Activated CD4-positive, alpha-beta T cell treated with anti-CD3 and anti-CD28 coated beads for 4 hours (primary cell): ENCODE measurements at places on chromosomes 16 and 17.

- no peak for DNase-seq
Observed at GRCh38 chr17:28567604-28568003, 3.7 kb downstream of the PIGS start.

GRCh38 chr17:43142153-43142552 lies 17.0 kb upstream of the BRCA1 start:
- no peak for DNase-seq

- DNase-seq, result no peak
Observed at GRCh38 chr17:78648293-78648692, 71.1 kb upstream of the DNAH17 start.

DNA sequence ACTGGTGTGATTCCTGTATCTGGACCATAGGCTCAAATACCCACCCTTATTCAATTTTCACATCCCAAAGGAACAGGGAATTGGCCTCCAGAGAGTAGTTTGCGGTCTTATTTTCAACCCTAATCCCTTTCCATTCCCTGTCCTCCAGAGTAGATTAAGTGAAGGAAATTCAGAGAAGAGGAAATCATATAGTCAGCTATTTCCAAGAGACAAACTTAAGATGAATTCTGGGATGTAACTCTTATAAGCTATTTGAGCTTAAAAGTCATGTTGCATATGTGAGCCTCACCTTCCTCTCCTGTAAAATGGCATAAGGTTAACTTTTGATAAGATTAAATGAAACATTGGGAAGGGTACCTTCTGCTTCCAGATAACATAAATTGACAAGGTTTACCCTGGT lies 37.4 kb upstream of the ADAMTS18 start:
- DNase-seq, result no peak

DNA sequence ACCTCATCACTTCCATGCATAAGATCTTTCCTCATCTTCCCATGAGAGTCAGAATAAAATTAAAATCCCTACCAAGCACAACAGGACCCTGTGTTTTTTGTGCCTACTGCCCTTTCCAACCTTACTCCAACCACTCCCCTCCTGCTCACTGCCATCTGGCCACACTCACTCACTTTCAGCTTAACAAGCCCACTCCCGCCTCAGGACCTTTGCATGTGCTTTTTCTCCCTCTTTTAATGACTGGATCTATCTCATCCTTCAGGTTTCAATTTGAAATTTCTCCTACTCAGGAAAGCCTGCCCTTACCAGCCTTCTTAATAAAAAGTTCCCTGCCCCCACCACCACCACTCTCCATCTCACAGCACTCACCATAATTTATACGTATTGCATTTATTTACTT lies 14.7 kb downstream of the C17orf67 start:
- no peak for DNase-seq

DNA sequence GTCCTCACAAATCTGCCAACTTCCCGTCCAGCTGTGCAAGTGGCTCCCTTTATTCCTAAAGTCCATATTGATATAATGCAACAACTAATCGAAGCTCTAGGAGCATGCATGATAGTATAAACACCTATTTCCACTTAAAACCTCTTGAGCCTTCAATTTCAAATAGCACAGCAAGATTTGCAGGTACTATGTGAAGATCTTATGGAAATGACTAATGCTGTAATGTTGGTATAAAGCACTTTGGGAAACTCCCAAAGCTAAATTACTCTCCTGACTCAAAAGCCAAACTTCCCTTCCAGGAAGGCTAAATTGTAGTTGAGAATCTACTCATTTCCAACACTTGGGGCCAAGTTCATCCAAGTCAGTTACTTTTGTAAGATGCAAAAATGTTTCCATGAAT lies 287.6 kb upstream of the CDH11 start:
- no peak for DNase-seq

GRCh38 chr16:35862242-35862641 lies 2402.8 kb downstream of the TP53TG3F start:
- no peak for DNase-seq

GRCh38 chr17:16573466-16573865 lies 4.5 kb upstream of the ZNF287 start:
- DNase-seq, result no peak

GRCh38 chr16:50367777-50368409 lies 895 bp downstream of the BRD7 start:
- no peak for DNase-seq

- no peak for DNase-seq
Observed at GRCh38 chr16:53805752-53806151, 101.8 kb downstream of the FTO start.

- no peak for DNase-seq
Observed at GRCh38 chr16:49643429-49644144, 212.3 kb downstream of the ZNF423 start.

GRCh38 chr17:38451840-38452529 lies 23.7 kb downstream of the ARHGAP23 start:
- no peak for DNase-seq

DNA sequence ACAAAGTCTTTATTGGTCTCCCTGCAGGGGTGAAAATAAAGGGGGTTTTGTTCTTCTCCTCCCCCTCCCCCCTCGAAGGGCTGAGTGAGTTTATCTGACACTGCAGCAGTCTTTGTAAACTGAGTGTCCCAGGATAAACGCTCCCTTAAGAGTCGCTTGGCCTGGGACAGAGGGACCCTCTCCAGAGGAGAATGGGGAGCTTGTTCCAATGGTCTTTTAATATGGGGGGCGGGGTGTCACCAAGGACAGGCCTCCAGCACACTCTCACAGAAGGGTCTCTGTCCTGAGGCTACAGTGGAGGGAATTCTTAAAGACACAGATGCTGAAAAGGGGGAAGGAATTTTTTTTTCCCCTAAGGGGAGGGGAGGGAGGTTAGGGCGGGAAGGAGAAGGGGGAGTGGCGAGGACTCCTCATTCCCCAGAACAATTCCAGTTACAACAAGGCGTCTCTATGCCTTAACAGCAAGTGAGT lies 455.5 kb downstream of the SOX9 start:
- DNase-seq, result no peak

- DNase-seq, result no peak
Observed at GRCh38 chr16:55133654-55134053, 190.3 kb upstream of the IRX6 start.

DNA sequence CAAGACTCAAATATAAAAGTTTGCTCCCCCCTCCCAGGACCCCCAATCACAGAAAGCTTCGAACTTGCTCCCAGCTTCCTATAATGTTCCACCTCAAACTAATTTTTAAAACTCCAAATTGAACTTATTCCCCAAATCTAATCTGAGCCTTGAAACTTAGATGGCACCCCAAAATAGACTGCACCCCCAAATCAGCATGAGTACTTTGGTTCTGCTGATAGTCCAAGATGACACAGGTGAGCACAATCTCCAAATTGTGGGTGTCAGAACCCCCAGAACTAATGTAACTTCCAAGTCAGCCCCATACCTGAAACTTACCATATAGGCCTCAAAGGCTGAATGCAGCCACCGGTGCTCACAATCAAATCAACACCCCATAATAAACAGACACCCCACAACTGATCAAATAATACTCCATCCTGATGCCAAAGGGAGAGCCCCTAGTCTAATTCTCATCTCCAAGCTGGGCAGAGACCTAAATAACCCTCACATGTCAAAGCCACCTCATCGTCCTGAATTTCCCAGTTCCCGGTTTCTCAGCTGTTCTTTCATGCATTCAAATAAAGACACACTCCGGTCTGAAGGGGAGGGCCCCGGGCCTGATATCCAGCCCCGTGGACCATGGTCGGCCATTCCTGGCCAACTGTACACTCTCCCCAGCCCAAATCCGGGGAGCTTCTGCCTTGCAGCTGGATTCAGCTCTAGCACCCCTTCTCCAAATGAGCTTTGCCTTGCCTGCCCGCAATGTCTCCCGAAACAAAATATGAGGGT lies 1.8 kb upstream of the BCL6B start:
- DNase-seq, result no peak

- peak; percentile 75 for DNase-seq
Observed at GRCh38 chr16:3879887-3880564, 487 bp downstream of the CREBBP start.

DNA sequence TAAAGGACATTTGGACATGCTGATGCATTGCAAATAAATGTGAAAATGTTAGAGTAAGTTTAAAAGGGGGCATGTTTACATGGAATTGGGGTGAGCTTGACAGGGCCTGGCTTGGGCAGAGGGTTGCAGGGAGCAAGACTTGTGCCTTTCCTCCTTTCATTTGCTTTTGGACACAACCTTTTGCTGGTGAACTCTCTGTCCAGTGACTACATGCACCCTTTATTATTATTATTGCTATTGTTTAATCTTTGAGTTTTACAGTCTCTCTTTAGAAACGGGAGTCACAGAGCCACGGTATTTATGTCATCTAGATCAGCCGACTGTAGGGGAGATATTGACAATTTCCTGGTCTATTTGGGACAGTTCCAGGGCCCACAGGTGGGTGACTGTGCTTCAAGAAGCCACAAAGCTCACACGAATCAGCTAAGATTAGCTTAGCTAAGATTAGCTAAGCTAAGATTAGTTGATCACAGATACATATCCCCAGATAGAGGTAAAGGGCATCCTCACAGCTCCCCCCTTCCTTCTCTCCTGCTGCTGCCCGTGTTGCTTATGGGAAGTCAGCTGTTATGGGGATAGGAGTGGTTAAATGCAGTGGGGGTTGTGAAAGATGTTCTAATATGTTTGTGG lies 28.9 kb upstream of the ETV4 start:
- no peak for DNase-seq

GRCh38 chr17:73956595-73957465 lies 246.6 kb upstream of the RPL38 start:
- DNase-seq, result peak; percentile 21

DNA sequence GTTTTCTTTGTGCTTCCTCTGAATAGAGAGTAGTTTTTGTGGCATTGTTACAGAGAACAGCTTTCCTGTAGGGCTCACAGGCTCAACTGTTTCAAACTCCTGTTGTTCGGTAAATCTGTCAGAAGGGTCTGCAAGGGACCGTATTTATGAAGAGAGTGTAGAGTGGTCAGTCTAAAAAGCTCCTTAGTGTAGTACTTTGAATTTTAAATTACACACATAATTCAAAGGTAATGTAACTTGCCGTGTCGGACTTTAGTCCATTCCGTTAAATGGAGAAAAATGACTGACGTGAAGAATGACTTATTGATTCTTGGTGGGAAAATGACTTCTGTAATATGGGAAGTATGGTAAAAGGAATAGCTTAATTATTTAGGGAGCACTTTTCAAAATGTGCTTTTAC lies 190.9 kb downstream of the WWOX start:
- DNase-seq, result no peak

DNA sequence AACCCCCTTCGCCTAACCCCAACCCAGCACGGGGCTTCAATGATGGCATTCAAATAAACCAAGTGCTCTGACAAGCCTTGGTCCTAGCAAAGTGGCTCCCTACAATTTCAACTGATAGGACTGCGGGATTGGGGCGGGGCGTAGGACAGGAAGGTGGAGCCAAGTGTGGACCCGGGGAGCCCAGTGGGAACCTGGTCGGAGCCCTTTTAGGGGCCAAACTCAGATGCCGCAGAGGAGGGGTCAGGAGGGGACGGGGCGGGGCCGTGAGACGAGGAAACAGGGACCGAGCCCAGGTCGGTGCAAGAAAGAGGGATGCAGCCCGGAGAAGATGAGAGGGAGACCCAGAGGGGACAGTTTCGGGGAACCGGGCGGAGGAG lies 13.2 kb upstream of the CDIPT start:
- DNase-seq, result no peak

- no peak for DNase-seq
Observed at GRCh38 chr17:62663304-62663703, 35.8 kb downstream of the MRC2 start.

GRCh38 chr16:69482410-69482991 lies 58.1 kb downstream of the CYB5B start:
- no peak for DNase-seq

DNA sequence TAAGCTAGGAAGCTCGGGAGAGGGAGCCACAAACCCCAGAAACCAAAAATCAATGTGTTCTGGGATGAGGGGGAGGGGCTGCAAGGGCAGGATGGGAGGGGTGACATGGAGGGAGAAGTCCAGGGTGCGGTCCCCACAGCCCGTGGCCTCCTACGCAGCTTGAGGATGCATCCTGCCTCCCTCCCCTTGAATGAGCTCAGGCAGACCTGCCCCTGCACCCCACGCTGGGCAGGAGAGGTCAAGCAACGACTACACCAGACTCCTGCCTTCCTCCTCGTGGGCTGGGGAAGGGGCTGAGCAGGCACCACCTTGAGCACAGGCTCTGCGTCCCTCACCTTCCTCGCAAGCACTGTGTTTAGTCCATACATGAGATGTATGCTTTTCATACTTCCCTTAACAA lies 3.9 kb downstream of the ANKRD13B start:
- no peak for DNase-seq

DNA sequence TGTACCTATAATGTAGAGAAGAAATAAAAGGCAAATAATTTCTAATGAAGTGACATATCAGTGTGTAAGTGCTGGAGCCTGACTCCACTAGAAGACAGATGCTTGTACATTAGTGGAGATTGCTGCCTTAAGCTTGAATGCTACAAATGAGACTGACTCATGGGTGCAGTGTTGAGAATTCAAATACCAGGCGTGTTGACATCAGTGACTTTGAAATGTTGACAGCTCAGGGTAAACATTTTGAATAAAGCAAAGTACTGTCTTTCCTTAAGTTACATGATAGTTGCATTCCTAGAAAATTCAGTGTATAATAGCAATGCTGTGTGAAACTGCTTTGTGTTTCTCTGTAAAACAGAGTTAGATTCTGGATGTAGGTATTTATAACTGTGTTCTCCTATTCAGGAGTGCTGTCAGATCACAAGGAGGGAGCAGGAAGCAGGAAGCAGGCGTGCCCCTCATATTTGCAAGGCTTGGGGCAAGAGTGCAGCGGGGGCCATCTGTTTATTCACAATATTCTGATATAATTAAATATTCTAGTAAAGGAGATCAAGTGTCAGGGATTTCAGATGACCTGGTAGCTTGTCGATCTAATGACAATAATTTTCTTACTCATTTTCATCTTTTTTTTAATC lies 119.0 kb downstream of the SPECC1 start:
- no peak for DNase-seq

DNA sequence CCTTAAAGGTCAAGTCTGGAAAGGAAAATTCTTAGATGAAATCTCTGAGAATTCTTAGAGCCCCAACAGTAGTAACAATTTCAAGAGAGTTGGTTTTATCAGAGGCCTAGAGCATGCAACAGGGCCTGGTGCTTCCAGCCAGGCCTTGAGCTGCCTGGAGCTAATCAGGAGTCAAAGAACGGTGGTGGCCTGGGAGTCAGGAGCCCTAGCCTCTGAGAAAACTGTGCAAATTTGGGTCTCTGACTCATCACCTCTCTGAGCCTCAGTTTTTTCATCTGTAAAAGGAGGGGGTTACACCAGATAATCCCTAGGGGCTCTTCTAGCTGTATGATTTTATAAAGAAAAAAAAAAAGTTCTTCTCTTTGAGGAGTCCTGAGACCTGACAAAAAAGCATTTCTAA lies 227.3 kb upstream of the RPL38 start:
- no peak for DNase-seq

DNA sequence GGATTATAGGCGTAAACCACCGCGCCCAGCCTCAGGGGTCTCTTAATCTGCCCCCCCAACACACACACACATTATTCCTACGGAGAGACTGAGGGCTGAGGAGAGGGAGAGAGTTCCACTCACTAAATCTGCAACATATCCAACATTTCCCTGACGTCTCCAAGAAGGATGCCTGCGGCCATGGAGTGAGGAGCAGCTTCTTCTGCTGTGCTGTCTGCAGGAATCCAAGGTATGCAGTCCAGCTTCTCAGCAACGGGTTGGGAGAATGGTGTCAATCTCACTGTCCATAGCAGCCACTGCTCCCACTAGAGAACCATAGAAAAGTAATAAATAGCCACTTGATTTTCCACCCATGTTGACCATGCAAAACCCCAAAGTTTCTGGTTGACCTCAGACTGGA lies 5.1 kb upstream of the PLXDC1 start:
- no peak for DNase-seq
